ENCODE measurements at places on chromosomes 3 and 15.

DNA sequence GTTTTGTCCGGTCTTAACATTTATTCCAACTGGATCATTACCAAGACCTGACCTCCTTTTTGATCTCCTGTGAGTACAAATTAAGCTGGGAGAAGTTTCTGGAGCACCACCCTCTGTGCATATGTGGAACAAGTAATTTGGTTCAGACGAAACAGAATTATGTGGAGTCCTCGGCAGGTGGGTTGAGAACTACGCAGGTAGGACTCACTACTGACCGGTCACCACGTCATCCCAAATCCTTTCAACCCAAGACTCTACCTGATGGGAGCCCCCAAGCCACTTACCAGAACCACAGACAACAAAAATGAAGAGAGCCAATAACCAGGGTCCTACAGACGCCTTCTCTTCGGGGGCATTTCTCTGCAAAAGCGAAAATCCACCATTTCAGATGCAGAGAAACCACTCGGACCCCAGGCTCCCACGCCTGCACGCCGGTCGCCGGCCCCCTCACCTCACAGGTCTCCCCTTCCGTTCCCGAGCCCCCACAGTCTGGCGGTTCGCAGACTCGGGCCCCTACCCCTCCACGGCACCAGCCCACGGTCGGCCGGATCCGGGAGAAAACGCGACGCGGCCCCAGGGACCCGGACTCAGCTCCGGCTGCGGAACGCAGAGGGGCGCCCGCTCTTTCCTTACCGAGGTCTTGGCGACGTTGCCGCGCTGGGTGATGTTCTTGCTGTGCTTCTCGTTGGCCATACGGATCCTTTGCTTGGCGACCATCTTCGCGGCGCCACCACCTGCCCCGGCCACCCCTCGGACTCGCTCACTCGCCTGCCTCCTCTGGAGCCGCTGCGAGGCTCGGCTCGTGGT is 674 bp downstream of the SERP1 start:
- H3K4me3 ChIP-seq: peak overlapping the region; percentile 74
- no peaks in the 10 kb centered on the region for H3K27me3 ChIP-seq
- peak overlapping the region; percentile 41 for H3K27ac ChIP-seq
- H3K36me3 ChIP-seq: no peaks in the 10 kb centered on the region
- peak; percentile 42 for DNase-seq
- no peaks in the 10 kb centered on the region for H3K4me1 ChIP-seq

DNA sequence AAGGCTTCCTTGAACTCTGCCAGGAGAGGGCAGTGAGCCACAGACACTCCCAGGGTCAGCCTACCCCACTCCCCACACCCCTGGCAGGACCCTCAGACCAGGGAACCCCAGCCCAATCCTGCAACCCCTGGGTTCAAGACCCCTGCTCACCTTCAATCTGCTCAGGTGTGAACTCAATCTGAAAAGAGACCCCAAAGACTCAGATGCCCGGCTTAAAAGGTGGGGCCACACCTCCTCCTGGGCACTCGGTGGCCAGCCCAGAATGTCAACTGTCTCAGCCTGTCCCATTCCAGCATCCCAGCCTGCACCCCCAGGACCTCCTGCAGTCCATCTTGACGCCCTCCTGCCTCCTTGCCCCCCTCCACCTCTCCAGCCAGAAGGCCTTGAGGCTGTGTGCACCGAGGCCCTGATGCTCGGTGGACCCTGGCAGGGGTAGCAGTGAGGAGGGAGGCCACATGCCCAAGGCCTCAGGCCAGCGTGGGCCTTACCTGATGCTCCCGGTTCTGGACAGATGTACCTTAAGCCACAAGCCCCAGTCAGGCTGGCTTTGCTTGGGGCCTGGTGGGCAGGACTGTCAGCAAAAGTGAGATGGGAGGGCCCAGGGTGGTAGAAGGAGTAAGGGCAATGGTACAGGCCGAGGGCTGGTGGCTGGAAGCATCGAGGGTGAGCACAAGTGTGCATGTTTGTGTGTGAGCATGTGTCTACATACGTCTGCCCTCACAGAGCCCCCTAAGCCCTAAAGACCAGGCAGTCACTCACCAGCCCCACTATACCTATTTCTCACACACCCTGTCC is 2.2 kb downstream of the MYL3 start:
- no peak overlapping the region for H3K27ac ChIP-seq
- no peaks in the 10 kb centered on the region for H3K27me3 ChIP-seq
- H3K36me3 ChIP-seq: no peaks in the 10 kb centered on the region
- DNase-seq: no peak
- H3K4me3 ChIP-seq: no peak overlapping the region
- no peaks in the 10 kb centered on the region for H3K4me1 ChIP-seq

DNA sequence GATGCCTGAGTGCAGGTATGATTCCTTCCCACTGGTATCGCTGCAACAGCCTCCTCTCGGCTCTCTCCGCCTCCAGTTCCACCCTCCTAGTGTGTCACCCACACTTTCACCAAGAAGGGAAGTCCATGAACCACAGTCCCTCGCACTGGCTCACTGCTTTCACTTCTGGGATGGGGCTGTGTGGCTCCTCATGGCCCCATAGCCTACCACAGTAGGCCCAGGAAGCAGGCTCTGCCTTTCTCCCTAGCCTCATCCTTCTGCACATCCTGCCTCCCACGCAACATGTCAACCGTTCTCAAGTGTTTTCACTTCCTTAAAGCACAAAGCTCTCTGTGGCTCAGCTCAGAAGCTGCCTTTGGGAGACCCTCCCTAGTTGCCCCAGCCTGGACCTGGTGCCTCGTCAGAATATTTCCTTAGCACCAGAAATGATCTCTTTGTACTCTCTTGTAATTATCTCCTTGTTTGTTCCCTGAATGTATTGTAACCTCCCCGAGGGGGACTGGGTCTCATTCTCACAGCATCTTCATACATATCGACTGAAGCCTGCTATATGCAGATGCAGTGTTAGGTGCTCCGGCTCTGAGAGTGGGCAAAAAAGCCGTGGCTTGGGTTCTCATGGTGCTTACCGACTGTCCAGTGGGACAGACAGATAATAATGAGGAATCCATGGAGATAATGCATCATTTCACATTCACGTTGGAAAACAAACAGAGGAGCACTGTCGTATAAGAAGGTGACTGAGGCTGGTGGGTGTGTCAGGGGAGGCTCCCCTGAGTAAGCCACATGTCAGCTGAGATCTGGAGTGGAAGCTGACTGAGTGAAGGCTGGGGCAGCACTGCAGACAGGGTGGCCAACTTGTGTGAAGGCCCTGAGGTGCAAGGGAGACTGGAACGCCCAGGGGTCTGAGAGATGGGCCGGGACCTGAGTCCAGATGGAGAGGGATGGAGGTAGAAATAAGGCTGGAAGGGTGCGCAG is 107.1 kb downstream of the DGKG start:
- no peaks in the 10 kb centered on the region for H3K36me3 ChIP-seq
- DNase-seq: no peak
- no peaks in the 10 kb centered on the region for H3K27me3 ChIP-seq
- no peak overlapping the region for H3K4me3 ChIP-seq
- no peak overlapping the region for H3K27ac ChIP-seq

DNA sequence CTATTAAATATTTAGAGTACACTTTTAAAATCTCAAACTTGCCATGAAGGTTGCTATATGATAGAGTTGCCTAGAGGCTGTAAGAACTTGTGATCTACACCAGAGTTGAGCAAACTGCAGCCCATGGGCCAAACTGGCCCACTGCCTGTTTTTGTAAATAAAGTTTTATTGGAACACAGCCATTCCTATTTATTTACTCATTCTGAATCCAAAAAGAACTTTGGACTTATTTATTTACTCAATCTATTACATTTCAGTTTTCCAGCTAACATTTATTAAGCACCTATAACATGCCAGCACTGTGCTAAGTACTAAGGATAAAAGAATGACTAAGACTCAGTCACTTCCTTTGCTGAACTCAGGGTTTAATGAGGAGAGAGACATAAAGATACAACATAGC is 403.6 kb downstream of the ERC2 start:
- no peak overlapping the region for H3K4me3 ChIP-seq
- H3K4me1 ChIP-seq: no peaks in the 10 kb centered on the region
- DNase-seq: no peak
- H3K27ac ChIP-seq: no peak overlapping the region
- H3K27me3 ChIP-seq: no peaks in the 10 kb centered on the region

Data from mesendoderm (in vitro differentiated cells).